ENCODE measurements at places on chromosomes 3 and 15. TPM values are rescaled to one million over a fixed set of nuclear protein-coding genes. Genes with fewer than 3 reads are reported as not detected.

ZBTB20 gene
- total RNA-seq: 99.9 TPM

ACKR4 gene
- 6.8 TPM for total RNA-seq

PIGBOS1 gene
- 16.0 TPM for total RNA-seq

PAQR5 gene
- total RNA-seq: 2.6 TPM

THAP10 gene
- total RNA-seq: 5.0 TPM

AMIGO3 gene
- total RNA-seq: not detected

TRIM42 gene
- not detected for total RNA-seq

HYAL1 gene
- total RNA-seq: 2.5 TPM

SPINK8 gene
- total RNA-seq: not detected

IMPG2 gene
- total RNA-seq: 2.3 TPM

MAP6D1 gene
- 2.0 TPM for total RNA-seq

ARRDC4 gene
- total RNA-seq: 36.7 TPM

HOMER2 gene
- total RNA-seq: 8.9 TPM

KLHL40 gene
- 3.5 TPM for total RNA-seq

MITF gene
- 13.6 TPM for total RNA-seq

TGM5 gene
- total RNA-seq: 0.26 TPM

SCN5A gene
- 3.1 TPM for total RNA-seq

GPR171 gene
- total RNA-seq: 0.63 TPM

MAP1A gene
- 14.3 TPM for total RNA-seq

CYP19A1 gene
- total RNA-seq: 0.69 TPM

KNG1 gene
- total RNA-seq: not detected

LXN gene
- total RNA-seq: 49.1 TPM
